ENCODE measurements at places on chromosomes 13 and 19. TPM values are rescaled to one million over a fixed set of nuclear protein-coding genes. Genes with fewer than 3 reads are reported as not detected.

Gene ZNF471
- 3.3 TPM for total RNA-seq

Gene INSR
- total RNA-seq, result 89.2 TPM

Gene PBX4
- total RNA-seq, result not detected

Gene FUZ
- 21.5 TPM for total RNA-seq

Gene C19orf85
- total RNA-seq, result not detected

Gene CDX2
- total RNA-seq, result not detected

Gene ZSCAN5B
- not detected for total RNA-seq

Gene KL
- 3.1 TPM for total RNA-seq

Gene NOVA2
- total RNA-seq, result 10.0 TPM

Gene CNN1
- total RNA-seq, result 178 TPM

Gene ZNF229
- 7.0 TPM for total RNA-seq

Gene RAX2
- not detected for total RNA-seq

Gene FAM216B
- 0.11 TPM for total RNA-seq

Gene ADGRE3
- not detected for total RNA-seq

Gene WDR87
- not detected for total RNA-seq

Gene URAD
- total RNA-seq, result not detected

Gene GNA15
- total RNA-seq, result 15.2 TPM

Gene PLK5
- not detected for total RNA-seq

Gene THSD1
- total RNA-seq, result 6.1 TPM

Gene ZNF835
- 16.0 TPM for total RNA-seq

Gene ZNF728
- total RNA-seq, result 3.1 TPM

Gene LAIR1
- 3.9 TPM for total RNA-seq

Gene NXNL1
- not detected for total RNA-seq

Gene SIGLEC6
- not detected for total RNA-seq

Gene ATP8B3
- 0.69 TPM for total RNA-seq

Gene MYPOP
- 12.7 TPM for total RNA-seq

Gene CYP4F8
- total RNA-seq, result not detected

Gene DENND1C
- total RNA-seq, result 0.50 TPM
